ENCODE measurements at places on chromosomes 1 and 21.

GRCh38 chr1:239816081-239816782 lies 275.5 kb upstream of the FMN2 start:
- DNase-seq = peak; percentile 73

- no peak for DNase-seq
Measured at GRCh38 chr1:201536558-201536957, 2.4 kb upstream of the NAV1 start.

- DNase-seq = no peak
Measured at GRCh38 chr1:201471772-201472171, 2.8 kb upstream of the PHLDA3 start.

GRCh38 chr1:46809071-46809470 lies 10.2 kb downstream of the CYP4B1 start:
- no peak for DNase-seq

- DNase-seq = no peak
Measured at GRCh38 chr21:45539046-45539795, 3.0 kb downstream of the SLC19A1 start.

GRCh38 chr1:59565611-59566410 lies 248.9 kb upstream of the HOOK1 start:
- DNase-seq = no peak
